ENCODE measurements at places on chromosomes 11 and 22.

- DNase-seq, result no peak
These were observed 9.4 kb downstream of the LRRC75B start for GRCh38 chr22:24583221-24584165.

DNA sequence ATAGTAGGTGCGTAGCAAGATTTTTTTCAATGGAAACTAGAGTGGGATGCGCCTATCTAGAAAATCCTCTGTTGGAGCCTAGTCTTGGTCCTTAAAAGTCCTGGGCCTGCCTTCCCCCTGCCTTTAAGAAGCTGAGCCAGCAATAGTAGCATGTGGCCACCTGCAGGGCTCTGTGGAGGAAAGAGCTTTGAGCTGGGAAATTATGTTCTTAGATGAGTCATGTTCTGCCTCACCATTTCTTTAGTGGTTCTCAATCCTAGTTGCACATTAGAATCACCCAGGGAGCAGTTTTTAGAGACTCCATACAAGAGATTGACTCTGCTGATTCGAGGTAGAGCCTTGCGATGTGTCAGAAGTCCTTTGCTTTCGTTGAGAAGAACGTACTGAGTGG, 133.5 kb downstream of the COMMD9 start:
- no peak for DNase-seq

GRCh38 chr11:94796863-94797262, 28.7 kb downstream of the AMOTL1 start:
- DNase-seq, result no peak

GRCh38 chr22:50297510-50298265, 9.8 kb downstream of the PLXNB2 start:
- no peak for DNase-seq

Data from activated CD4-positive, alpha-beta T cell treated with anti-CD3 and anti-CD28 coated beads, Interleukin-2, amount 50 U/mL, for 16 hours (primary cell).